Activated CD8-positive, alpha-beta memory T cell treated with anti-CD3 and anti-CD28 coated beads for 24 hours (primary cell): ENCODE measurements at places on chromosomes 13 and 19.

GRCh38 chr19:3071768-3072167 is 9.5 kb upstream of the TLE5 start:
- no peak for DNase-seq

DNA sequence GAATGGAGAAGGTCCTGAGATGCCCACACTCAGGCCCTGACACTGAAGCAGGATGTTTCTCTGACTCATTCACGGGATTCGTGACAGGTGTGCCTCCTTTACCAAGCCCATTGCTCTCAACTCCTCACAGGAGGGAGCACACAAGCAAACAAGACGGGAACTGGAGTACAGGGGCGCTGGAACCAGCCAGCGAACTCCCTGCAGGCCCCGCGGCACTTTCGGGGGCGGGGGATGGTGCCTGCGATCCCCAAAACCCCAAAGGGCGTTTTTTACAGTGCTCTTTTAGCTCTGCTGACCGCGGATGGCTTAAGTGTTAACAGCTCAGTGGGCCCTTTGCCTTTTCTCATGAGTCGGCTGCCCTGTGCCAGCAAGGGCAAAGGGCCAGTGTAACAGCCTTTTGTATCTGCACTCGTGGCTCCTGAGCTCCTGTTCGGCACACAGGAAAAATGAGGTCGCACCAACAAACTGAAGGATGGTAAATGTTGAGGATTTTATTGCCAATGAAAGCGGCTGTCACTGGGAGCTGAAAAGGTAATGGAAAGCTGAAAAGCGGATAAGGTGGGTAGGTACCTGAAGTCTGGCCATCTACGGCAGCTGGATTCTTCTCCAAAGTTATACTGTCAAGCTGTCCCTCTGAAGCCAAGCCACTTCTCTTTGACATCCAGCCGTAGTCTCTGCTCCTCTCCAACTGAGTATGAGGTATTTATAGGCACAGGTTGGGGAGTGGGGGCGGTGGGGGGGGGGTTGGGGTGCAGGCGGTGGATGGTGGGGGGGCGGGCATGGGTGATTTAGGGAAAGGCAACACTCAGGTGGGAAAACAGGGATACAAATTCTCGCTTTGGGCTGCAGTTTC is 65.0 kb upstream of the TRPC4 start:
- no peak for DNase-seq

DNA sequence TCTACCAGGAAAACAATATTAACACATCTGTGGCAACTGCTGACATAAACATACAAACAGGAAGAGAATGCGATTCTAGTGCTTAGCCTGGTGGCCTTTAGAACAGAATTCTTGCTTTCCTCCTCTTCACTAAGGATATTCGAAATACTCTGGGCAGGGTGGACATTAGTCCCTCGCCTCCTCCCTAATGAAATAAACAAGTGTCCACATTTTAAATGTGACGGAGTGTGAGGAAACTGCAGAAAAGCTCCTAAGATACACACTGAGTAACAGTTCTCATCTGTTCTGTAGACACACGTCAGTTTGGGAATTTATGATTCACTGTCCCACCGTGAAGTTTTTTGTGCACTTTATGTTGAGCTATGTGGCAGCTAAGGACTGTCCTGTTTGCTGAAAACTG is 639 bp downstream of the STARD13 start:
- no peak for DNase-seq

GRCh38 chr19:9849791-9850190 is 14.7 kb downstream of the PIN1 start:
- DNase-seq, result no peak

GRCh38 chr19:52248241-52248640 is 21.1 kb upstream of the ZNF766 start:
- peak; percentile 74 for DNase-seq

- no peak for DNase-seq
Observed at GRCh38 chr13:110646442-110647364, 31.4 kb downstream of the NAXD start.

GRCh38 chr13:97125810-97126738 is 96.1 kb upstream of the MBNL2 start:
- no peak for DNase-seq

- DNase-seq, result no peak
Observed at GRCh38 chr13:18946738-18947137, 234.9 kb downstream of the TUBA3C start.

- DNase-seq, result no peak
Observed at GRCh38 chr19:7410946-7411345, 62.2 kb downstream of the ARHGEF18 start.

GRCh38 chr13:113083022-113083373 is 22.6 kb upstream of the F7 start:
- DNase-seq, result no peak

DNA sequence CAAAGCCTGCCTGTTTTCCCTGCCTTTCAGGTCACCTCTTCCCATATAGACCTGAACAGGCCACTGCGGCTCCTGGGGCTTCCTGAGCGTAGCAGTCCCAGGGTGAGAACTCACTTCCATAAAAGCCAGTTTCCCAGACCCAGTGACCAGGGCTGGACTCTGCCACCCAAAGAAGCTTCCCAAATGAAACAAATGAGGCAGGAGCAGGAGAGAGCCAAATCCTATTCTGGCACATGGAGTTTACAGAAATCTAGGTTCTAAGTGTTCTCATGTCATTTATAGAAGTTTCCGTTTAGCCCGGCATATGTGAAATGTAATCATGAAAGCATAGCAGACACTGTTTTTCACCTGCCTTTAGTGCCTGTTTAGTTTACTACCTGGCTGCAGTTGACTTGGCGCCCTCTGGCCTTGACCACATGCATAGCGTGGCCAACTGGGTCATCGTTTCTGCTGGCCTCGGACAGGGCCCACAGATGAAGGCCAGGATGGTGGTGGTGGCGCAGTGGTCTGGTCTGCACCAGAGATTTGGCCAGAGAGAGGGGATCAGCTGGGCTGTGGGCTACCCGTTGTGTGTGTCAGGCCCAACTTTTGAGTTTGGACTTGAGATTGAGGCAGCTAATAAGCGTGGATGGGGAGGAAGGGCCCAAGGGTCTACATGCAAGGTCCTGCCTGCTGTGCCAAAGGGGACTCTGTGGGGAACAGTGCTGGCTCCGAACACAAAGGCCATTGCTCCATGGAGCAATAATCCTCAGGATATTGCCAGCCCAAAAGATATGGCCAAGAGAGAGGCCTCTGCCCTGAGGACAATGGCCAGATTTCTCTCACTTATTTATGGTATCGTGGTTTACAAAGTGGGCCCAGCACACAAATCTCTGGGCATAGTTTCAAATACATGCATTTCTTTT is 43.3 kb downstream of the NFIX start:
- DNase-seq, result no peak

DNA sequence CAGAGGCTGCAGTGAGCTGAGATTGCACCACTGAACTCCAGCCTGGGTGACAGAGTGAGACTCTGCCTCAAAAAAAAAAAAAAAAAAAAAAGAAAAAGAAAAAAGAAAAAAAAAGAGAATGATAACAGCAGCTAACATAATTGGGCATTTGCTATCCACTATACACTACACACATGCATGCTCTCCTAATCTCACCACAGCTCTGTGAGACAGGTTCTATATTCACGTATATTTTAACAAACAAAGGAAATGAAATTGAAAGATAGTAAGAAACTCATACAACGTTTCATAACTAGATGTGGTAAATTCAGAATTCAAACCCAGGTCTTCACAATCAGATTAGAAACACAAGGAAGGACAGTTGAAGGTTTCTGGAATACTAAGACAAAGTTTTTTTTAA is 265.7 kb downstream of the DIAPH3 start:
- DNase-seq, result no peak

- no peak for DNase-seq
Observed at GRCh38 chr13:71018544-71018943, 848.5 kb downstream of the DACH1 start.

DNA sequence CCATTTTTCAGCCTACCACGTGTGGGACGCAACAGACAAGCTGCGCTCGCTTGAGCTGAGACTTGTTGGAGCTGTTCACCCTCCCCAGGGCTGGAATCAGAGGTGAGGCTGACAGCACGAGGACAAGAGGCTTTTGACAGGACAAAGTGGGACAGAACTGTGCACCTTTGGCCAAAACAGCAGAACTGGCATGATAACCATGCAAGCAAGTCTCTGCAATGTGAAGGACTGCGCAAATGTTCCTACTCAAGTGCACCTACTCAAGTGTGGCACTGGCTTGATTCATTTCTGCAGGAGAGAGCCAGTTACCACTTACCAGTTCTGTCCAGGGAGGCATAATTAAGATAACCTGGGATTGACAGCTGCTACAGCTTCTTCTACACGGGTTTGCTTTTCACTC is 62.2 kb upstream of the TM9SF2 start:
- DNase-seq, result no peak

DNA sequence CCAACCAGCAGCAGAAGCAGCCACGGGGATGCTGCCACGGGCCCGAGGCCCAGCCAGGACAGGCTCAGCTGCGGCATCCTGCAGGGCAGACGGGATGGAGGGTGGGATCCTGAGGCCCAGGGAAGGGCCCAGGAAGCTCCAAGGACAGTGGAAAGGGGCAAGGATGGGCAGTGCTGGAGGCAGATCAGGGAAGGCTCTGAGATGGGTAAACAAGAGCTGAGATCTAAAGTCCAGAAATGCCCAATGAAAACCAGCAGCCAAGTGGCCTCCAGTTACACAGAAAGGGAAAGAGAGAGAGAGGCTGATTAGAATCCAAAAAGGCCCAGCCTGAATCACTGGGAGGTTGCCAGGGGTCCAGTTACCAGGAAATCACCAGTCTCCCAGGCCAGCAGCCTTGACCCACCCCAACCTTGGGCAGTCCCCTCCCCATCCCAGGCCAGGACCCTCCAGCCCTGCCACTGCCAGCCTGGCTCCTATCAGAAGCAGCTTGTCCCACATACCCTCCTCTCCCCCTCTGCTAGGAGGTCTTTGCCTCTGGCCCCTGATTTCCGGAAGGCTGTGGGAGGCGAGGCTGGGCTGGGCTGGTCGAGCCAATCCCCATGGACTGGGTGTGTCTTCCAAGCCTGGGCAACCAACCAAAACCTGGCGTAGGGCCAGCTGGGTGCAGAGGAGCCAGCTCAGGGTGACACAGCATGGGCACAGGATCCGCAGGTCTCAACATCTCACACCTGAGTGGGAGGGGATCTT is at the start of gene CYP4F11:
Gene CYP4F11, minus strand, starts transcription at position 198 of the 747 bp plus-strand sequence. Its CDS starts 121 bp downstream, at position 77.
- DNase-seq, result no peak

- DNase-seq, result no peak
Observed at GRCh38 chr19:13169769-13170168, 19.6 kb downstream of the IER2 start.

DNA sequence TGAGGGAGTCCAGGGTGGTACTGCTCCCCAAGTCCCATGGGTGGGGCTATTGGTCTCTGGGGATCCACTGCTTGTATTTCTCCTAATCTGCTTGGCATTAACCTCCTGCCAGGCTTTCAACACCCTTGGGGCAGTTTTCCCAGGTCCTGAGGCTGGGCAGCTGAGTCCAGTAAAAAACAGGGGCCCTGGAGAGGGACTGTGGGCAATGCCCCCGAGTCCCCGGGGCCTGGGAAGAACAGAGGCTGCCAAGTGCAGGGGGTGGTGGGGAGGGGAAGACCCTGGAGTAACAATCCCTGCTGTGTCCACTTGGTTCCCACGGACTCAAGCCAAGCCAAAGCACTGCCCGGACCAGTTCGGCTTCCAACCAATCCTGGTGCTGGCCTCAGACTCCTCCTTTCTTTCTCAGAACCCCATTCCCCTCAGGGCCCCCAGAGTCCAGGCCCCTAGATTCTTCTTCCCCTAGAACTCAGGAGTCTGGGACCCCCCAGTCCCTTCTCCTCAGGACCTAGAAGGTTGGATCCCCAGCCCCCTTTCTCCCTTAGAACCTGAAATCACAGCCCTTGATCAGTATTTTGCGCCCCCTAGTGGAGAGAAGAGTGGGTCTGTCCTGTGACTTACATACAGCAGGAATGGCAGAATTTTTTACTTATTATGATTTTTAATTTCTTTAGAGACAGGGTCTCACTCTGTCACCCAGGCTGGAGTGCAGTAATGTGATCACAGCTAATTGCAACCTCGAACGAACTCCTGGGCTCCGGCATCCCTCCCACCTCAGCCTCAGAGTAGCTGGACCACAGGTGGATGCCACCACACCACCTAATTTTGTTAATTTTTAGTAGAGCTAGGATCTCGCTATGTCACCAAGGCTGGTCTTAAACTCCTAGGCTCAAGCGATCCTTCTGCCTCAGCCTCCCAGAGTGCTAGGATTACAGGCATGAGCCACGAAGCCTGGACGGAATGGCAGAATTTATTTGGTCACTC is 3.7 kb upstream of the CLPTM1 start:
- peak; percentile 72 for DNase-seq

DNA sequence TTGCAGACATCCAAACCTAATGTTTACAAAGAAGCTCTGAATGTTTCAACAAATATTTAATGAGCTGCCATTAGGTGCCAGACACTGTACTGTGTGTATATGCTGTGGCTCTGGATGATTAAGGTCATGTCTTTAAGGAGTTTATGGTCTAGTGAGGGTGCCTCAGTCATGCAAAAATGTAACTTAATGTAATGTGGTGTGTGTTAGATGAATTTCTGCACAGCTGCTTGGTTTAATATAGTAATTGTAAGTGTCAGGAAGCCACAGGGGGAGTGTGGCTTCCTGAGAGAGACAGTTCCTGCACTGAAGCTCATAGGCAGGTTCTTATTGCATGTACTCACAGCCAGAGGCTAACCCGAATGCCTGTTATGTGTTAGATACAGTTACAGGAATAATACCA is 43.3 kb downstream of the SPATA13 start:
- DNase-seq, result no peak

DNA sequence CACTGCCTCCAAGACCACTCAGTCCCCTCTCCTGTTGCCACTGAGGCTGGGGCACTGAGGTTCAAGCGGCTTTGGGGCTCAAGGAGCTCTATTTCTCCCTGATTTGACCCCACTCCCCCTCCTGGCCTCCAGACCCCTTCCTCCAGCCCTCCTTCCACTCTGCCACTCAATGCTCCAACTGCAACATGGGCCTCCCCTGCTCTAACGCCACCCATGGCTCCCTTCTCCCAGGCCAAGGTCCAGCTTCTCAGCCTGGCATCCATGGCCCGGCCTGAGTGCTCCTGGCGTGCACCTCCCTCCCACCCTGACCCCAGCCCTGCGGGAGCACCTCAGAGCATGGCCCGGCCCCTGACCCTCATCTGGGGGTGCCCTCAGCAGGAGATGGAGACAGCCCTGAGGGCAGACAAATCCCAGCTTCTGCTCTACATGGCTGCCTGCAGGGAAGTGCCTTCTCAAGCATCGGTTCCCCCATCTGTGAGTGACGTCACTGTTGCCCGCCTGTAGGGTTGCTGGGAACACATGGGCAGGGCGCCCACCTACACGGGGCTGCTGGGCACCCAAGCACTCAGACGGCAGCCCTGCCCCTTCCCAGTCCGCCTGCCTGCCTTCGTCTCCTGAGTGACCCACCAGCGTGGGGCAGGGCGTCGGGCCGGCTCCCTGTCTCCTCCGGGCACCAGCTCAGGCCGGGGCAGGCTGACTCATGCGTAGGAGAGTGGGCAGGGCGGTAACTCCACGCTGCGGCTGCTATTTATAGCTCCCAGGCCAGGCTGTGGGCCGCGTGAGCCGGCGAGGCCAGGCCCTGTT is 1.6 kb upstream of the DIRAS1 start:
- DNase-seq, result no peak

GRCh38 chr13:101512650-101513049 is 60.2 kb downstream of the ITGBL1 start:
- no peak for DNase-seq

- no peak for DNase-seq
Observed at GRCh38 chr13:109782823-109783431, 3.5 kb downstream of the IRS2 start.
